T-helper 17 cell (primary cell): ENCODE measurements at places on chromosomes 5 and 9. TPM values are rescaled to one million over a fixed set of nuclear protein-coding genes. Genes with fewer than 3 reads are reported as not detected.

DNA sequence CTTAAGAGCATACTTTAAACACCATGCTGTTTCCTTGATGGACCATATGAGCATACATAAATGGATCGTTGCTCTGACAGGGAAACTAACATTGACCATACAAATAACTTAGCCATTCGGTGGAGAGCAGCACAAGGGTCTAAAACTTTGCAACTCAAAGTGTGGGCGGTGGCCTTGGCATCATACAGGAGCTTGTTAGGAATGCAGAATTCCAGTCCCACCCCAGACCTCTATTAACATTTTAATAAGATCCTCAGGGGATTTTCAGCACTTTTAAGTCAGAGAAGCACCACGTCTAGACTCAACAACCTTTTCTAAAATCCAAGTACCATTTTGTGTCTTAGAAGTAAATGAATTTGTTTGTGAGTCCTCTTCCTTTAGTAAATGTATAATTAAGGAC, 260.9 kb downstream of the EBF1 start:
- no peak overlapping the region for H3K27ac ChIP-seq
- peaks cover 22% of the 10 kb centered on the region for H3K27me3 ChIP-seq
- no peaks in the 10 kb centered on the region for H3K4me1 ChIP-seq
- no peaks in the 10 kb centered on the region for H3K36me3 ChIP-seq

DNA sequence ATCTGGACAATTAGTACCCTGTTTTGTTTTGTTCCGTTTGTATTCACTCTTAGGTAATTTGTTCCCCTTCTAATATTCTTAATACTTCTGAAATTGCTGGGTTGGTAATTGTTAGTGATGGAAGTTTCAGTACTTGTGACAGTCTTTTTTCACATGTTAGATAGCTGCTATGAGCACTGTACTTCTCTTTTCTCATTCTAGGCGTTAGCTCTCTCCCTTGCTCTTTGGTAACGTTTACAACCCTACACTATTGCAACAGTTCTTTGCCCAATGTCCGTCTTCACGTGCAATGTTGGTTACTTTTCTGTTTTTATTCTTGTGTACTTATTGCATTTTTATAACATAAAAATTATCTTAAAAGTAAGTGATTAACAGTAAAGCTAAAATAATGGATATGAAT, 1509.0 kb downstream of the MAT2B start:
- H3K4me1 ChIP-seq, result no peaks in the 10 kb centered on the region
- H3K4me3 ChIP-seq, result no peak overlapping the region
- H3K36me3 ChIP-seq, result no peaks in the 10 kb centered on the region
- no peak for DNase-seq
- H3K27me3 ChIP-seq, result no peaks in the 10 kb centered on the region

DNA sequence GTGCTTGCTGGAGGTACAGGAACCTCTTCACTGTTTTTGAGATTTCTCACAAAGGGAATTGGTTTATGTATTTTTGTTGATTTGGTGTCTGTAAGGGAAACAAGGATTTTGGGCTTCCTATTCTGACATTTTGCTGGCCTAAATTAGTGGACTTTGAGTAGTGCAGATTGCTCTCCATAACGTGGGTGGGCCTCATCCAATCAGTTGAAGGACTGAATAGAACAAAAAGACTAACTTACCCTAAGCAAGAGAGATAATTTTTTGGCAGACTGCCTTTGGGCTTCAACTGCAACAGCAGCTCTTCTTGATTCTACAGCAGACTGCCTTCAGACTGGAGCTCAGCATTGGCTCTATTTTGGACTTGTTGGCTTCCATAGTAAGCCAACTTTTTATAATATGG, 93.2 kb downstream of the MSX2 start:
- no peaks in the 10 kb centered on the region for H3K4me1 ChIP-seq
- no peak overlapping the region for H3K27ac ChIP-seq
- H3K36me3 ChIP-seq, result no peaks in the 10 kb centered on the region
- no peaks in the 10 kb centered on the region for H3K27me3 ChIP-seq
- DNase-seq, result no peak

- H3K27me3 ChIP-seq, result no peaks in the 10 kb centered on the region
- DNase-seq, result no peak
- peak overlapping the region; percentile 41 for H3K4me3 ChIP-seq
- H3K36me3 ChIP-seq, result peaks cover 2% of the 10 kb centered on the region
- H3K27ac ChIP-seq, result peak overlapping the region; percentile 72
- H3K4me1 ChIP-seq, result peaks cover 36% of the 10 kb centered on the region
Observed at GRCh38 chr5:100828071-100828897, 74.8 kb downstream of the ST8SIA4 start.

- no peaks in the 10 kb centered on the region for H3K27me3 ChIP-seq
- no peak for DNase-seq
- peaks cover 18% of the 10 kb centered on the region for H3K4me1 ChIP-seq
- peaks cover 4% of the 10 kb centered on the region for H3K36me3 ChIP-seq
- H3K4me3 ChIP-seq, result no peak overlapping the region
- H3K27ac ChIP-seq, result peak overlapping the region; percentile 32
Observed at GRCh38 chr5:74762599-74762998, 4.3 kb downstream of the GFM2 start.

- H3K4me3 ChIP-seq, result peak overlapping the region; percentile 60
- H3K4me1 ChIP-seq, result no peaks in the 10 kb centered on the region
- DNase-seq, result no peak
- no peak overlapping the region for H3K27ac ChIP-seq
- H3K36me3 ChIP-seq, result no peaks in the 10 kb centered on the region
- peaks cover 23% of the 10 kb centered on the region for H3K27me3 ChIP-seq
Observed at GRCh38 chr5:53381-54174, 38.4 kb upstream of the PLEKHG4B start.

Gene SLC25A48
- total RNA-seq, result not detected

Gene TMEM252
- not detected for total RNA-seq
